Hepatocyte (in vitro differentiated cells): ENCODE measurements at places on chromosomes 4 and X.

- DNase-seq: peak; percentile 18
These were observed 23.3 kb downstream of the BRCC3 start for GRCh38 chrX:155094468-155095061.

GRCh38 chrX:115892787-115893671 lies 277.5 kb upstream of the AGTR2 start:
- no peak for DNase-seq

- no peak for DNase-seq
These were observed 196.8 kb upstream of the ATP6AP2 start for GRCh38 chrX:40383969-40384368.

- DNase-seq: no peak
These were observed 127.0 kb downstream of the ZNF330 start for GRCh38 chr4:141347684-141348083.

GRCh38 chr4:102438396-102439235 lies 62.5 kb upstream of the NFKB1 start:
- DNase-seq: no peak

- no peak for DNase-seq
These were observed 63.9 kb downstream of the HAND2 start for GRCh38 chr4:173466101-173466500.

- DNase-seq: peak; percentile 30
These were observed 89.7 kb upstream of the CBR4 start for GRCh38 chr4:169099771-169100180.

DNA sequence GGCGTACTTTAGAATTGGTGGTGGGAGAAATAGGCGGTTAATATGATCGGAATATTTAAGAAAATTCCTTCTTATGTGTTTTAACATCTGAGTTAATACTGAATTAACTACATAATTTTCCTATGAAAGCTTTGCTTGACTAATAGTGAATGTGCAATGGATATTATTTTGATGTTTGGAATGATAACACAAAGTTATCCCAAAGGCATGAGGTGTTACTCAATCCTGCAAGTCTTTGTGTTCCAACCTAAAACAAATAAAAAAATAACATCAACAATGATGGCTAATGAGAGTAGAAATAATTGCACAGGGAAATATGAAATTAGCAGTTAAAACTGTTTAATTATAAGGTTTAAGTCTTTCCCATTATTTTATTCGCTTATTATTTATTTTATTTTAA lies 183.6 kb upstream of the ARSJ start:
- DNase-seq: no peak

DNA sequence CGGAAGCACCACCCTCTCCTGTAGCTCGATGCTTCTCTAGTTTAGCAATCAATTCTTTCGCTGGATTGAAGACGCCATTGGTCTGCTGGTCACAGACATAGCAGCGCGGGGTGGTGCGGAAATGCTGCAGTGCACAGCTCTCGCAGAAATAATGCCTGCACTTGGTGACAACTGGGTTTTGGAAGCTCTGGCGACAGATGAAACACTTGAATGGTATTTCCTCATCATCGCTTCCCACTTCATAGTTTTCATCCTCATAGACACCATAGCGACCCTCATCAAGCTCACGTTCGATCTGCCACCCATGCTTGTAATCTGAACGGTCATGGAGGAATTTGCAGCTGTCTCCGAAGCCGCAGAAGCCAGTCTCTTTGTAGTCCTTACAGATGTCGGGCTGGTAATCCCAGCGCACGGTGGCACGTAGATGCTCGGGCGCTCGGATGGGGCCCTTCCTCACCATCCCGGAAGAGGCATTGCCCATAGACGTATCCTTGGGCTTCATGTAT lies 854 bp downstream of the RNF113A start:
- DNase-seq: peak; percentile 34

GRCh38 chr4:115279330-115279729 lies 165.9 kb upstream of the NDST4 start:
- DNase-seq: no peak

DNA sequence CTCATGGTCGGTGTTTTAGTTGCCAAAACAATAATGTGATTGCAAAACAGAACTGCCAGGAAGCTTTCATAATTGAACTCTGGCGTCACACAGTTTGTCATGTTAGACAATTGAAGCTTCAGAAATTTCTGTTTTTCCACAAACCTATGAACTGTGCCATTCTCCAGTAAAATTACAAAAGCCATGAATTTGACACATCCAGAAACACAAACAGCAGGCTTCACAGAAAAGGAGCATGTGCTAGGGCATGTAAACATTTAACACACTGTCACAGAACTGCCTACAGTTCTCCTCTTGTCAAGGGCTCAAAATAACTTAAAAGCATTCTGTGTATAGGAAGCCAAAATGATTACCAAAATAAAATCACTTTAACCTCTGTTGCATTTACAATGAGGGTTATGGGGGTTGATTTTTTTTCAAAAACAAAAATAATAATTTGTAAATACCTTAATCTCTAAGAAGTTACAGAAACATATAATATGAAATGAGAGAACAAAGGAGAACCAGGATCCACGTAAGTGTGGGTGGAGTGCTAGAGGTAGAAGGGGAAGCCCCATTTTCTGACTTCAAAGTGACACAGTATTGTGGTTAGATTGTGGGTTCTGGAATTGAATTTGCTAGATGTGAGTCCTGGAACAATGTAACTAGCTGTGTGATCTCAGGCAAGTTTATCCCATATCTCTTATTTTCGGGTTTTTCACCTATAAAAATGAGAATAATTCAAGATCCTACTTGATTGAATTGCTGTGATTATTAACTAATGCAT lies 295.0 kb downstream of the CENPC start:
- no peak for DNase-seq

- DNase-seq: no peak
These were observed 441.7 kb upstream of the NR3C2 start for GRCh38 chr4:148883891-148884290.

GRCh38 chrX:12987340-12987739 lies 12.4 kb downstream of the TMSB4X start:
- no peak for DNase-seq

- no peak for DNase-seq
These were observed 107.2 kb downstream of the GASK1B start for GRCh38 chr4:158065603-158066002.

GRCh38 chrX:14050709-14051108 lies 21.0 kb upstream of the GEMIN8 start:
- DNase-seq: no peak

DNA sequence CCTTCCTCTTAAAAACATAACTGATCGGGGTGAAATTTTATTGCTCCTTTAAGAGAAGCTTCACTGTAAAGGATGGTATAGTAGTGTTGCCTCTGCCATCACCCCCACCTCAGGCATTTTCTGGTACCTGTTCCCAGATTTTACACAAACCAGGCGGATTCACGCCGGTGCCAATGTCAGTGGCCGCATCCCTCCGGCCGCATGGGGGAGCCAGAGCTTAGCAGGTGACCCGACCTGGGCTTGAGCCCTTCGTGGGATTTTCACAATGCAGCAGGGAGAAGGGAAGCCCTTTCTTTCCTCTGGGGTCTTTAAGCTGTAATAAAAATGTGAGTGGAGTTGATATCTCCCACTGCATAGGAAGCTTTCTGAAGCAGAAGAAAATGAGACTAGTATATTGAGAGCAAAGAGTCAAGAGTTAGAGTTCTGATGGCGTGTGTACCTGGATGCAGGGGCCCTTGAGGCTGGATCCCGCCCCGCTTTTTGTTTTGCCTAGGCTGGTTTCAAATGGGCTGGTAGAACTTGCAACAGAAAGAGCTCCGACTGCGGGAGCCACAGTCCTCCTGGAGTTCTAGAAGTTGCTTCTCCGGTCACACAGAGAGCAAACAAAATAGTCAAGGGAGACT lies 59.4 kb downstream of the POLR2B start:
- peak; percentile 79 for DNase-seq

GRCh38 chrX:121008920-121009319 lies 23.4 kb upstream of the CT47A1 start:
- DNase-seq: no peak

- DNase-seq: no peak
These were observed 69.8 kb downstream of the TBL1X start for GRCh38 chrX:9534686-9535085.
